ENCODE measurements at places on chromosomes 3 and 15.
A peak's percentile ranks its signal among the peaks of the same experiment; 100 is the strongest.

DNA sequence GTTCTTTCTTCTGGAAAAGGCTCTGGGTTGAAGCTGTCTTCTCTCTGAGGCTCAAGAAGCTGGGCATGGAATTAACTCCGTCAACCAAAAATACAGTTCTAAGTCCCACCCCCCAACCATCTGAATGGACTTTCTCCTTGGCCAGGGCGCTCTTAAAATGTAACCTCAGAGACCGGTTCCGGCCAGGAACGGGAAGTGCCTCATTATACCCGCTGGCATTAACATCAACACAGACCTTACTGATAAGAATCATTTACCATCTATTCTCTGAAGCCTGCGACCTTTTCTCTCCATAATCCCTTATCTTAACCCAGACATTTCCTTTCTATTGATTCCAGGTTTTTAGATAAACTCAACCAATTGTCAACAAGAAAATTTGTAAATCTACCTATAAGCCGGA is 64.7 kb downstream of the ATP1B3 start:
- peak; percentile 66 for DNase-seq

- DNase-seq, result no peak
These were observed 10.8 kb upstream of the GRIP2 start for GRCh38 chr3:14550651-14551611.

- no peak for DNase-seq
These were observed 114.0 kb downstream of the RFTN1 start for GRCh38 chr3:16399473-16399872.

GRCh38 chr3:87581240-87581639 is 304.9 kb upstream of the POU1F1 start:
- no peak for DNase-seq

GRCh38 chr3:141413801-141414689 is 45.7 kb downstream of the ZBTB38 start:
- no peak for DNase-seq
